Activated naive CD8-positive, alpha-beta T cell treated with anti-CD3 and anti-CD28 coated beads, Interleukin-2, amount 50 U/mL, for 16 hours (primary cell): ENCODE measurements at places on chromosomes 1 and 21.

DNA sequence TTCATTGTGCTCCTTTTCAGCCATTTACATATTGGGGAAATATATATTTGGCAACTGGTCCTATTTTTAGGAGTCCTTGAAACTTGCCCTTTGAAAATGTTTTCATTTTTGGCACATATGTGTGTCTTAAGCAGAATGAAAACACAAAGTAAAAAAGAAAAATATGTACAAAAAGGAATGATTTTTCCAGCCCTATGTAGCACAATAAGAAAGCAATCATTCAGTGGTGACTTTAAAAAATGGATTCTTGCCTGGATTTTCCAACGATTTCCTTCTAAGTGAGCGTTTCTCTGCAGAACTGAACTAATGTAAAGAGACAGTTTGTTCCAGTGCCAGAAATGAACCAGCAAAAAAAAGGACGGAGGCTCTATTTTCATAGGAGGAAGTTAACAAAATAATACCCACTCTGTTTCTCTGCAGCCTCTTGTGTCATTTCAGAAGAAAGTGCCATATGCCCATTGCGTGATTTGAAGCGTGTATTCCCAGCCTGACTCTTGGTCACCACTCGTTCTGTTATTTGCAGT, 340.1 kb downstream of the SETD4 start:
- DNase-seq = no peak

DNA sequence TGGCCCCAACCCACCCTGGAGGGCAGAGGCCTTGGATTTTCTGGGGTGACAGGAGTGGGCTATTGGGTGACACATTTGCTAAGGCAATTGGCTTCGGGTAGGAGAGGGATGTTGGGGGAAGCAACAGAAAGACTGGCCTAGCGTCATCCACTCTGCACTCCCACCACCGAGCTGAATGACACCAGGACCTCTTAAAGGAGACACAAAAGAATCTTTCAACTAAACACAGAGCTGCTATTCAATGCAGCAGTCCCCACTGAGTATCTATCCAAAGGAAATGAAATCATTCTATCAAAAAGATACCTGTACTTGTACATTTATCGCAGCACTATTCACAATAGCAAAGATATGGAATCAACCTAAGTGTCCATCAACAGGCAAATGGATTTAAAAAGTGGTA, 6.2 kb downstream of the TFF2 start:
- DNase-seq = no peak

GRCh38 chr1:76287917-76288316, 213.4 kb downstream of the ST6GALNAC3 start:
- no peak for DNase-seq

GRCh38 chr1:161506336-161507223, 1.3 kb downstream of the FCGR2A start:
- no peak for DNase-seq

- DNase-seq = no peak
Observed at GRCh38 chr1:211751438-211751837, 76.0 kb upstream of the NEK2 start.
